NCI-H460 (cell line): ENCODE measurements at places on chromosomes 5 and 9.

DNA sequence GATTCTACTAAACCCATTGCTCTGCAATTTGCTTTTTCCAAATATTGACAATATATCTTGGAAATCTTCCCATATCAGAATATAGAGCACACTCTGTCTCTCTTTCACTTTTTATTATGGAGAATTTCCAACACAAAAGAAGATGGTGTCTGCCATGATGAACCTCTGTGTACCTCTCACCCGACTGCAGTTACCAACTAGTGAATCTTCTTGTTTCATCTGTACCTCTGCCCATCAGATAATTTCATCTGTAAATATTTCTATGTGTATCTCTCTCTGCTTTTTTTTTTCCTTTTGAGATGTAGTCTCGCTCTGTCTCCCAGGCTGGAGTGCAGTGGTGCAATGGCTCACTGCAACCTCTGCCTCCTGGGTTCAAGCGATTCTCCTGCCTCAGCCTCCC, 62.8 kb downstream of the NTNG2 start:
- DNase-seq = no peak

DNA sequence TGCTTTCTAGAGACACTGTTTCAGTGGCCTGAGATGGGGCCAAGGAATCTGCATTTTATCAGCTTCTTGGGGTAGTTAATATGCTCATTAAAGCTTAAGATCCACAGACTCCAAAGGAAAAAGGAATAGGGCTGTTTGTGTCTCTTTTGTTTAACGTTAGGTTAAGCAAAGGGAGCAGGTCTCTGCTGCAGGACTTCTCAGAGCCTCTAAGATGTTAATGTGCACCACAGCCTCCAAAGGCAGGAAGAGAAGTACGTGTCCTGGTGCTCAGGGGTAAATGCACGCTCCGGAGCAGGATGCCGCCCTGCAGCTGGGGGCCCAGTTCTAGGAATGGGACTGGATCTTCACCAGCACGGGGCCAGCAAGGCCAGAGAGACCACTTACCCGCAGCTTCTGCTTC, 19.6 kb downstream of the SPARC start:
- DNase-seq = no peak

- DNase-seq = no peak
Measured at GRCh38 chr9:37102486-37102885, 17.9 kb upstream of the ZCCHC7 start.

- DNase-seq = no peak
Measured at GRCh38 chr5:14251733-14252132, 108.6 kb downstream of the TRIO start.

DNA sequence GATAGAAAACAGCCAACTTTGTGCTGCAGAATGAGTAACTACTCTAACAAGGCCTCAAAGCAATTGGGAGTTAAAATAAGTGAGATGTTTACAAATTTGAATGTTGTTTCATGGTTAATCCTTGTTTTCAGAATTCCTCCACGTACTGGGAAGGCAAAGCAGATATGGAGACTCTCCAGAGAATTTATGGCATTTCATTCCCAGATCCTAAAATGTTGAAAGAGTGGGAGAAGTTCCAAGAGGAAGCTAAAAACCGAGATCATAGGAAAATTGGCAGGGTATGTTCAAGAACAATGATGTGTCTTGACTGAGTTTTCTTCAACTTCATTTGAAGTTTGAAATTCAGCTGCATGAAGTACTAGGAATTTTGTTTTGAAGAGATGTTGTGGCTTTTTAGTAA, 16.4 kb downstream of the TARS1 start:
- DNase-seq = no peak

DNA sequence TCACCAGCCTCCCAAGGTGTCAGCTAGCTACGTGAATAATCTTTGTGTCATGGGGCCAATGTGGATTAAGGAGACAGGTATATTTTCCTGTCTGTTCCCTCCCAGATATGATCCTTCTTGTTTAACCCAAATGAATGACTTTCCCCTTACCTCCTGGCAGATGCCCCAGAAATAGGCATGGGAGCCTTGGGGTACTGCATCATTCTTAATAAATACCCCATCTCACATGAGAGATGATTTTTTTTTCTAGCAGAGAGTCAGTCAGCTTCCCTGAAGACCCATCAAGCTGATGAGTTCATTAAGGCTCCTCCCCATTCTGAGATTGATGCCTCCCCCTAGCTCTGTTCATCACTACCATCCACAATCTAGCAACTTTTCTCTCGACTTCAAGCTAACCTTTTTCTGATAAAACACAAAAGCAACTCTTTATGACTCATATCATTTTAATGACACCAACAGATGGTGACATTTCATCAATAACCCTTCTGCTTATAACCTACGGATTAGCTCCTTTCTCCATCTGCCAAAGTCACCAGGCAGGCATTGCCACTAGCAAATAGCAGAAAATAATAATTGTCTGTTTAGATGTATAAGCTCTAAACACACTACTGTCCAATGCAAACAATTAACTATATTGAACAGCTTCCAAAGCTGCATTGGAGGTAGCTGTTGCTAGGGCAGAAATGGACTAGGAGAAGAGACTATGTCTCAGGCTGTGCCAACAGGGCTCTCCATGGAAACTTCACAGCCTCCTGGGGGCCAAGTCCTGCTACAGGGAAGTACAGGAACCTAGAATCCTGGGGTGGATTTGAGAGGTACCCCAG, 143.7 kb downstream of the ACER2 start:
- DNase-seq = no peak

GRCh38 chr5:94505327-94506068, 112.9 kb downstream of the KIAA0825 start:
- no peak for DNase-seq

- no peak for DNase-seq
Measured at GRCh38 chr5:131495536-131496399, 139.3 kb downstream of the RAPGEF6 start.

DNA sequence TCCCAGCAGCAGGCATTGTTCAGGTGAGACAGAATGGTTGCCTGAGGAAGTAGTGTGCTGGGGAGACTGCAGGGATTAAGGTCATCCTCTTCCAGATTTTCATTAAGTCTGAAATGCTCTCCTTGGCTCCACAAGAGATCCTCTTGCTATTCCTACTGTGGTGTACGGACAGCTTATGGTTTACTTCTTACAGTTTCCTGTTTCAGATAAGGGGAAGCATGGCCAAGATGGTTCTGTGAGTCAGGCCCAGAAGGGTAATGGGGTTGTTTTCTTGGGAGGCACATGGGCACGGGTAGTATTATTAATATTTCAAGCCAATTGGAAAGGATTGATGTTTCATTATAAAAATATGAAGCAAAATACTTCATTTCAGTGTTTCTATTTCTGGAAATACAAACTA, 42.9 kb downstream of the GLRX start:
- DNase-seq = no peak

DNA sequence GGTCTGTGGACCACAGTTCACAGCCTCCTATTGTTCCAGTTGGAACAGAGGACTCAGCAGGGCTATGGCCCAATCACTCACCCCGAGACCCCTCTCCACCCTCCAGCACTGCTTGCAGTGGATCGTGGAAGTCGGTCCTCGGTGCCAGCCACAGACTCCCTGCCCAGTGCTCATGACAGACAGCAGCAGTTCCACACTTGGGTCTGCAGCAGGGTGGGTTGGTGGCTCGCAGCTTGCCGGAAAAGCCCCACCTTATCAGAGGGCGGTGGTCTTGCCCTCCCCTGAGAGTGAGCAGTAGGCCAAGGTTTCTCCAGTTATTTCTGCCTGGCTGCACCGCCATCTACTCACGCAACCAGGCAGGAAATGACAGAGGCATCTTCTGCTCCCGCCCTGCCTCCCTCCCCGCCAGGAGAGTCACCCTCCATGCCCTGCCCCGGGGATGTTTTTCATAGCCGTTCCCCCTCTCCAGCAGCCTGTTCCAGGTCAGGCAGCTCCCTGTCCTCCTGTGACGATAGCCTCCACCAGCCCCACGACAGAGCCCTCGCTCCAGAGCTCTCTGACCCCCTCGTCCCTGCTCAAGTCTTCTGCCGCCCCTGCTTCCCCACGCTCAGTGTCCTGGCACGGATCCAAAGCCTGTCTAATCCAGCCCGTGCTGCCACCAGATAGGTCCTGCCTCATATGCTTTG, 34.5 kb downstream of the UNC5A start:
- DNase-seq = peak; percentile 30
